Activated T-helper 1 cell treated with anti-CD3 and anti-CD28 coated beads, Interleukin-2, amount 50 U/mL, for 16 hours (primary cell): ENCODE measurements at places on chromosomes 12 and 14.

DNA sequence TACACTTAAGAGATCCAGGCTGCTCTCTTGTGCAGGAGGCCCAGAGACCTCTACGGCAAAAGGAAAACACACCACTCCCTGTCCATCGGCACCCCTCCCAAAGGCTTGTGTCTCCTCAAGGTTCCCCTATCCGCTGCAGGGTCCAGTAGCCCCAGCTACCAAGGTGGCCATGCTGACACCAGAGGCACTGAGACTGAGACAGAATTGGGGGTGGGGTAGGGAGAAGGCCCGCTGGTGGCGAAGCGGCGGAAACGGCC, 590 bp downstream of the DDIT3 start:
- DNase-seq, result no peak

- no peak for DNase-seq
Measured at GRCh38 chr12:48818831-48819590, 715 bp downstream of the CACNB3 start.

DNA sequence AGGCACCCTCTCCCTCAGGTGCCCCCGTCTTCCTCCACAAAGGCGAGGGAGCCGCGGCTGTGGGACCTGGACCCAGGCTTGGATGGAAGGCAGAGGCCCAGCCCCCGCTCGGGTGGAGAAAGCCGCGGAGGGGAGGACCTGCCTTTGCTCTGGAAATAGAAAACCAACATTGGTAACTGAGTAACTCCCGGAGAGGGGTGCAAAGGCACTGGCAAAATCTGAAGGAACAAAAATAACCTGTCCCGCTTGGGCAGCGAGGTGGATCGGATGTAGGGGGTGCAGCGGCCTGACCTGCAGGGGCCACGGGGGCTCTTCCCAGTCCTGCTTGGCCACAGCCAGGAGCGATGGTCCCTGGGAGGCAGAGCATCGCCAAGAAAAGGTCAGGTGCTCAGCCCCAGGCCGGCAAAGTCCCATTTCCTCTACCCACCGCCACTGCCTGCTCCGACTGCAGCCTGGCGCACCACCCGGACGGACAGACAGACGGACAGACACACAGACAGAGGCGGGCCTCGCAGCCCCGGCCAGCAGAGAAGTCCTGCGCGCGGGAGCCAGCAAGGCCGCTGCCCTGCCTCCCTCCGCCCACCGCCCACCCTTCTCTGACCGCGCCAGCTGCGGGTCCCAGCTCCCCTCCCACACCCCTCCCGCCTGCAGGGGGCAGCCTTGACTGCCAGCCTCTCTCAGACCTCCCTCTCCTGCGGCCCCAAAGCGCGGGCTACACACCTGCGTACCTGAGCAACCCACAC, 21.4 kb upstream of the TMEM106C start:
- no peak for DNase-seq

DNA sequence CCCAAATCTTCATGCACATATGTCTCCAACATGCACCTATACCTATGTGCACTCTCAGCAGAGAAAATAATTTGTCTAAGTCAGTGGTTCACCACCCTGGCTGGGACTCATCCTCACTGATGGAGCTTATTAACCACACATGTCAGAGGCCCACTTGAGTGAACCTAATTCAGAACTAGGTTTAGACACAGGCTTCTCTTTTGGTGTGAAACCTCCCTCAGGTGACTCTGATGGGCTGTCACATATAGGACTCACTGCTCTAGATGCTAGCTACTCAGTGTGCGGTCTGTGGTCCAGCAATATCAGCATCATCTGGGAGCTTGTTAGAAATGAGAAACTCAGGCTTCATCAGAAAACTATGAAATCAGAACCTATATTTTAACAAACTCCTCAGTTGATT, 85.7 kb downstream of the SLC6A15 start:
- no peak for DNase-seq

GRCh38 chr12:41507286-41507685, 319.2 kb downstream of the PDZRN4 start:
- DNase-seq, result no peak

DNA sequence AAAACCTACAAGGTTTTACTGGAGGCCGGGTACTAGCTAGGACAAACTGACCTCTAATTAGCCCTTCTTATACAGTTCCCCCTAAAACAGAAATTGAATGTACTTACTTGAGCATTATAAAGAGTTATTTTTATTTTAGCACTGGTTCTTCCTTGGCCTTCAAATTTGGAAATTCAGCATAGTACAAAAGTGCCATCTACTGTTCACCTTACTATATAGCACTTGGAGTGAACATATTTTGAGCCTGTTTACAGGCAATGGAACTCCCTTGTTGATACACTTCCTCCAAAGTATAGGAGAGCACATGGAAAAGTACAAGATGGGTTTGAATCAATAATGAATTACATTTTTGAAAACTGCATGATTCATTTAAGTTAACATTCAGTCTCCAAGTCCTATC, 3.9 kb upstream of the POC1B start:
- DNase-seq, result no peak

DNA sequence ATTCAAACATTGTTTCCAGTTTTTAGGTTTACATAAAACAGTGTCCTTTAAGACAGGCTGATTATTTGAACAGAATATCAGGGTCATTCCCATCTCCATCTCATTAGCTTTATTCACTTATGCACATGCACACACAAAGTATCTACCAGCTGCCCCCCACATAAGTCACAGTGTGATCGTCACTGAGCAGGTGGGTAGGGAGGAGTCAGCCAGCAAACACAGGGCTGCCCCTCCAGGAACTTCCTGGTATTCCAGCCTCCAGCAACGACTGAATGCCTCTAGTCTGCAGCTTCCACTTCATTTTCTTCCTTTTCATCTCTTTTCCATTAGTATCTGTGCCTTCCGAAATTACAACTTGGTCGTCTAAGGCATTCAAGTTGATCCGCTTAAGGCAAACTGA, 48.8 kb upstream of the FOXN3 start:
- DNase-seq, result no peak

- no peak for DNase-seq
Measured at GRCh38 chr12:89194683-89195082, 157.6 kb downstream of the DUSP6 start.

DNA sequence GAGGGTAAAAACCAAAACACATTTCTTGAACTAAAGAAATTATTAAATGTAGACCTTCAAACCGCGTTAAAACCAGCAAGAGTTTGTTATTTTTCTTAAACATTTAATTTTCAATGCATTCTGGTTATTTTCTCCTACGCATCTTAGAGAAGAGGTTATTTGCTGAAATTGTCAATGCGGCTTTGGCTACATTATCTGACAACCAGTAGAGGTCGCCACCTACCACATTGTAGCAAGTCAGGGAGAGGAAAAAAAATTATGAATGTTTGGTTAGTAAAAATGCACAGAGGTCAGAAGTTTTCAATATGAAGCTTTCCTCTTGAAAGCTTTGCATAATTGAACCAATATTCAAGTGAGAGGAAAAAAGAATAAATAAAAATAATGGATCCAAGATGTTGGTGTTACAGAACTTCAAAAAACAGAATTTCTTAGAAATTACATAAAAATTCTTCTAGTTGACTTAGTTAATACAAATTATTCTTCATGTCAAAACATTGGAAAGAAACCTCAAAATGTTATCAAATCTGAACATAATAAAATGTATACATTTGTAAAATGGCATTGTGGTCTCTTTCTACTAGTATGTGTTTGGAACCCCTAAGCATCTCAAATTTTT, 159.4 kb upstream of the TMTC2 start:
- DNase-seq, result no peak

- peak; percentile 50 for DNase-seq
Measured at GRCh38 chr12:46219877-46220655, 48.8 kb downstream of the SLC38A1 start.

DNA sequence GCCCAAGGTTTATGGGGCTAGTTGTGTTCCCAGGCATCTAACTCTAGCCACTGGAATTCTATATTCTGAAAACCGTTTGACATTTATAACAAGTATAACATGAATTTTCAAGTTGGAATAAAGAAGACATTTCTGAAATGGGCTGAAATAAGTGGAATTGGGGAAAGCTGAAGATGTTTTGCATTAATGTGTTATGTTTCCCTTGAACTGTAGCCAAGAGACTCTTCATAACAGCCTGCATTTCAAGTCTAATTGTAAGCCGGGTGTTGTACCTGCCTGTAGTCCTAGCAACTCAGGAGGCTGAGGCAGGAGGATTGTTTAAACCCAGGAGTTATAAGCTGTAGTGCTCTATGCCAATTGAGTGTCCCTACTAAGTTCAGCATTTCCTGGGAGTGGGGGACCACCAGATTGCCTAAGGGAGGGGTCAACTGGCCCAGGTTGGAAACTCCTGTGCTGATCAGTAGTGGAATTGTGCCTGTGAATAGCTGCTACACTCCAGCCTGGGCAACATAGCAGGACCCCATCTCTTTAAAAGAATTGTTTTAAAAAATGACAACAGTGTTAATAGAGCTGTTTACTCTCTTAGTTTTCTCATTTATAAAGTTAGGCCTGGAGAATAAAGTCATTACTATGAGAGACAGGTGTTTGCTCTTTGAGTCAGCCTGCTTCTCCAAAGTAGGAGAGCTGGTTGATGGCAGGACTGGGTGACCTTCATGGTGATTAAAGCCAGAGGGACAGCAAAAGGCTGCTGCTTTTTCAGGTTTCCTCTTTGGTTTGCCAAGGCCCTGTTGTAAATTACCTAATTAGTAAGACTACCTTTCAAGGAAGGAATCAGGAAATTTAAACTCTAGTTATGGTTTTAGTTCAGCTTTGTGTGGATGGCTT, 483.6 kb upstream of the RGS6 start:
- DNase-seq, result no peak
